ENCODE measurements at places on chromosomes 16 and 17.

DNA sequence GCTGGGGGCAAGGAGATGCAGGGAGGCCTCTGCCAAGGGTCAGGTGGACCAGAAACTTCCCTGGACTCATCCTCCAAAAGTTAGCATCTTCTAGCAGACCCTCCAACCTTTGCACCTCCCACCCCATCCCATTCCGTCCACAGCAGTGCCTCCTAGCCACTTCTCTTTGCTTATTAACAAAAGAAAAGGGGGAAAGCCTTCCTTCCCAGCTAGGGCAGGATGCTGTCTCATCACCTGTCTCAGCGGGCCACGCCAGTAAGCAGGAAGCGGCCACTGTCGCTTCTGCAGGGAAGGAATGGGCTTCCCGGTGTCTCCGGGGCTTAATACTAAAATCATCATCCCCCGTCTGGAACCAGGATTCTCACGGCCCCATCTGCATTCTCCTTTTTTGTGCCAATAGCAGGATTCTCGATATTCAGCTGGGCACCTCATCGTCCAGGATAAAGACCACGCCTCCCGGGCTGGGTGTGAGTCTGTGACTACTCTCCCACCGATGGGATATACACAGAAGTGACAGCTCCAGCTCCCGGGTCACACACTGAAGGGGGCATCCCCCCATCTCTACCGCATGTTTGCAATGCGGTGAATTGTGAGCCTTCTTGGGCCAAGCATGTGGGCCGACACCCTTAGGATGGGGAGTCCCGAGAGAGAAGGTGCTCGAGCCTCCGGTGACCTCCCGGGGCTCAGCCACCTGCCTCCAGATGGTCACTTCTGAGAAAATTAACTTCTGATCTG is 15.5 kb upstream of the RBFOX3 start:
- no peak for DNase-seq

DNA sequence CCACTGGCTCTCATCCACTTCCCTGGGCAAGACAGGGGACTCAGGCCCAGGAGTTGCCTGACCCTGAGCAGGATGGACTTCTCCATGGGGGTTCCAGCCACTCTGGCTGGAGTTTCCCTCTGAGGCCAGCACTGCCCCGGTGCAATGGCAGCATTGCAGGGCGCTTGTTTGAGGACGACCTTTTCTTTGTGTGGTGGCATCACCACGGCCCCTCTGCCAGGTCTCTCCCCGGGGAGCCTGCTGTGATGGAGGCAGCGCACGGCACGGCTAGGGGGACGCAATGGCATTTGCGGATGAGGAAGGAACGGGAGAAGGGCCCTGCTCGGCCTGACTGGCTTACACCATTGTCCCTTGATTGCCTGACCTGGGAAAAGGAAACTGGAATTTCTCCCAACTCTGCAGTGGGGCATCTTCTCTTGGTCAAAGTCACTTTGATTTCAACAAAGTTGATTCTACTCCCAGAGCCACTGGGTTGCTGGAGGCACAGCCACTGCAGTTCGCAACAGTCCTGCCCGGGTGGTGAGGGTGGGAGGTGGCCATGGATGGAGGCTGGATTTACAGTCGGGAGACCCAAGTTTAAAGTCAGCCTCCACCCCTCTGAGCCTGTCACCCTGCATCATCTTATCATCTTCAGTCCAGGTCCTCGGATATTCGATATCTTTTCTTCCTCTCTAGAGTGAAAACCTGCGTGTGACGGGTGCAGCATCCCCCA is 82.9 kb upstream of the ZNF469 start:
- DNase-seq: no peak

GRCh38 chr17:61415374-61416210 is 15.9 kb downstream of the TBX2 start:
- no peak for DNase-seq

- no peak for DNase-seq
Measured at GRCh38 chr17:14461227-14461548, 160.3 kb downstream of the HS3ST3B1 start.

DNA sequence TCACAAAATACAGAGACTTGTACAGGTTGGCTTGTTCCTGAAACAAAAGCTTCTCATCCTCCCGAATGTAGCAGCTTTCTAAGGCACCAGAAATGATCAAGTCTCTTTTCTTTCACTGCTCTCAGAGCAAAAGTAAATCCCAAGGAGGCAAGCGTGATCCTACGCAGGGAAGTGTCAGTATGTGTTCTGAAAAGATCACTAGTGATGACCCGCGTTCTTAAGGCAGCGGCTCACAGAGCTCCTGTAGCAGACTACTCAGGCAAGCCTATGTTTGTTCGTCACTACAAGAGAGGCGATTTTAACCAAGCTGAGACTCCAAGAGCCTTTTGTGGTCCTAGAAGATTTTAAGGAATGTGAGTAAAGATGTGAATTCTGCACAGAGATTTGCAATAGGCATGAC is 34.5 kb downstream of the WIPI1 start:
- DNase-seq: no peak

DNA sequence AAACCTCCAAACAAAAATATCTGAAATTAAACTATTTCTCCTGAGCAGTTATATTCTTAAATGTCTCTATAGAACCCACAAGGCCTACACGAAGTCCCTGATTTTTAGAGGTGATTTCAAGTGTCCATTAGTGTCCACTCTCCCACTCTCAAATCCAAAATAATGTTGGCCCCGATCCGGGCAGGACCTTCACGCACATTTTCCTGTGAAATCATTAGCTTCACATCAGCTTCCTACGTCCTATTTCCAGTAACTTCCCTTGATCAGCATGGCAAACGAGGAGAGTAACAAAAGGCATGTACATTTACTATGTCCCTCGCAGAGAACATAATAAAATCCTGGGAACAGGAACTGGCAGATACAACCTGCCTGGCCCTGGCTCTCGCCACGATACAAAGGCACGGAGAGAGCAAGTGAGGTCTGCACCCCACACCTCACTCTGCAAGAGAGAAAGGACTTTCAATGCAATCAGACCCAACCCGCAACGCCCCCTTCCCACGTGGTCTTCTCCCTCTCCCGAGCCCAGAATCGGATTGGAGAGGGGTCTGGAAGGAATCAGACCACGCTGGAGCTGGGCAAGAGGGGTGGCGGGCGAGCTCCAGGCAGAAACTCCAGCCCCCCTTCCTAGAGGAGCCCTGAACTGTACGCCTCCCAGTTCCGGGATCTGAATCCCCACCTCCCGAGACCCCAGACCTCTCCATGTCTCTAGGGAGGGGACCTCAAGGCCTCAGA is 17.5 kb upstream of the C17orf78 start:
- DNase-seq: peak; percentile 65

DNA sequence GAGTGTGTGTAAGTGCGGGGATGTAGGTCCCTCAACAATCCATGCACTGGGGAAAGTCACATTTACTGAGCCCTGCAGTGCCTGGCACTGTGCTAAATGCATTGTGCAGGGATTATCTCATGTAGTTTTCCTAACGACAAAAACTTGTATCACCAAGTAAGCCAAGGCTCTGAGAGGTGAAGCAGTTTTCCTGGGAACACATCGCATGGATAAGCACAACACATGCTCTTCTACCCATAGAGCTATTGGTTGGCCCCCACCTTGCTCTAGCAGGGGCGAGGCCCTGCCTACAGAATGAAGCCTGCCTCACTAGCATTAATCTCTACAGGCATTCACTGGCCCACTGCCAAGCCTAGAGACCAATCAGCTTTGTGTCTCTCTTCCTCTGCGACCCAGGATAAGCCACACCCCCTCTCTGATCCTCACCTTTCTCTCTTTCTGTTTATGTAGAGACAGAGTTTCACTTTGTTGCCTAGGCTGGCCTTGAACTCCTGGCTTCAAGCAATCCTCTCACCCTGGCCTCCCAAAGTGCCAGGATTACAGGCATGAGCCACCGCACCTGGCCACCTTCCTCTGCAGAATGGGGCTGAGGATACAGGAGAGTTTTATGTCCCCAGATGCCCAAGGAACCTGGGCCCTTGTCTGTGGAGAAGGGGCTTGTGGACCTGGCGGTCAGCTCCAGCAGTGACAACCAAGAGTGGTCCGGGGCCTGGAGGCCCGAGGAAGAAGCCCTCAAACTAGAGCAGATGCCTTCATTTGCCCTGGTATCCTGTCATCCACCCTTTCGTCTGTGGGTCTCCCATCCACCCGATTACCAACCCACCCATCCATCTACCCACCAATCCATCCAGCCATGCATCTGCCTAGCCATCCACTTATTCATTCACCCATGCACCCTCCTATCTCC is 12.8 kb downstream of the CDH16 start:
- peak; percentile 79 for DNase-seq

DNA sequence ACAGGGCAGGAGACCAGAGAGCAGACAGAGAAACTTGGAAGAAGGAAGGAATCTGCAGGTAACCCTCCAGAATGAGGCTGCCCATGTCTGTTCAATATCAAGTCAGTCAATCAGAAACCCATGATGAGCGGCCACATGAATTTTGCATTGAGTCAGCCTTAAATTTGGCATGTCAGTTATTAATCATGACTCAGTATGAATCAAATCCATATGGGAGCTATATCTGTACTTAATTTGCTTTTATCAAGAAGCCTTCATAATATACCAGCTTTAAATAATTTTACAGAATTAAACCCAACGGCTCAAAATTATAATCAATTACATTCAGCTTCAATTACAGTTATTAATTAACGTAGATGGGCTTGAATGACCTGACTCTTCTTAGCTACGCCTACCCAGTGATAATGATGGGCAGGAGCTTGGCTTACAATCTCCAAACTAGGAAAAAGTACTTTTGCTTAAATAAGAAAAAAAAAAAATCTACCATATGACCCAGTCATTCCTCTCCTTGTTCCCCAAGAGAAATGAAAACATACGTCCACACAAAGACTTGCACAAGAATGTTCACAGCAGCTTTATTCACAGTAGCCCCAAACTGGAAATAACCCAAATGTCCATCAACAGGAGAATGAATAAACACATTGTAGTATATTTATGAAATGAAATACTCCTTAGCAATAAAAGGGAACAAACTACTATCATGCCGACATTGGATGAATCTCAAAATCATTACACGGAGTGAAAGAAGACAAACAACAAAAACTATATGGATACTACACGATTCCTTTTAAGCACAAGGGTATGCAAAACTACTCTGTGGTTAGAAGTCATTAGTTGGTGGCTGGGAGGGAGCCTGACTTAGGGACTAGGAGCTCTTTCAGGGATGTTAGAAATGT is 48.6 kb downstream of the SLC39A11 start:
- DNase-seq: no peak

- DNase-seq: no peak
Measured at GRCh38 chr16:51149721-51150164, 1.3 kb downstream of the SALL1 start.

GRCh38 chr16:66271074-66272060 is 95.1 kb upstream of the CDH5 start:
- no peak for DNase-seq

DNA sequence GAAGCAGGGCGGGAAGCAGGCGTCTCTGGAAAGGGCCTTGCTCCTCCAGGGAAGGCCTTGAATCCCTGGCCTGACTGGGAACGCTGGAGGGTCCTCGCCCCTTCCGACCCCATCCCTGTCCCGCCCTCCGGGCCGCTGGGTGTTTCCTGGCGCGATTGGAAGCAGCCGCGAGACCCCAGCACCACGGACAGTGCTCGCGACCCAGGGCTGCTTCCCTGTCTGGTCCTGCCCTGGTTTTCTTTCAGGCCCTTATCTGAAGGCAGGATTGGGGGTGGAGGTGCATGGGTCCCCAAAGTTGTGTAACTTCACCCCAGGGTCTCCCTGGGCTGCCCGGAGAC is 2.1 kb downstream of the MGAT5B start:
- DNase-seq: no peak

GRCh38 chr16:72199761-72200337 is 27.9 kb upstream of the PMFBP1 start:
- no peak for DNase-seq

DNA sequence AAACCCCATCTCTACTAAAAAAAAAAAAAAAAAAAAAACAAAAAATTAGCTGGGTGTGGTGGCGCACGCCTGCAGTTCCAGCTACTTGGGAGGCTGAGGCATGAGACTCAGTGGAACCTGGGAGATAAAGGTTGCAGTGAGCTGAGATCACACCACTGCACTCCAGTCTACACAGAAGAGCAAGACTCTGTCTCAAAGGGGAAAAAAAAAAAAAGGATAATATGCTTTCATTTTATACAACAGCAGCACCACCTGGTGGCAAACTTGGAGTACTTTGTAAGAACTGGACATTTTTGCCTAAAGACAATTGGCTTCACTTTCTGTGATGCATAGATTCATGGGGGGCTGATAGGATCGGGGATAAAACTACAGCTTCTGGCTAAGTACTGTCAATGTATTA is 8.5 kb downstream of the CHTF8 start:
- DNase-seq: peak; percentile 64

DNA sequence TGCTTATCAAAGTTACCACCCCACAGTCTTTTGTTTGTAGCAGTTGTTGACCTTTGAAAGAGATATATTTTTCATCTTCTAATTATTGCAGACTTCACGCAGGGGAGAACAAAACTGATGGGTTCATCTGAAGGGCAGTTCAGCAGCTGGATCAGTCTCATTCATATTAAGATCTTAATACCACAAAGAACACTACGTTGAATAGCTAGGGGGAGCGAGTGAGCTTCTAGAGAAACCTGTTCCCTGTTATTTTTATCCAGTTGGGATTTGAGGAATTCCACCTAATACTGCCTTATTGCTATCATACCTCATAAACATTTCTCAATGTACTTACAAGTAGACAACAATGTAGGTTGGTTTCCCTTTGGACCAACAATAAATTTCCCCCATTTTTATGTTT is 306.1 kb upstream of the KIF2B start:
- no peak for DNase-seq

DNA sequence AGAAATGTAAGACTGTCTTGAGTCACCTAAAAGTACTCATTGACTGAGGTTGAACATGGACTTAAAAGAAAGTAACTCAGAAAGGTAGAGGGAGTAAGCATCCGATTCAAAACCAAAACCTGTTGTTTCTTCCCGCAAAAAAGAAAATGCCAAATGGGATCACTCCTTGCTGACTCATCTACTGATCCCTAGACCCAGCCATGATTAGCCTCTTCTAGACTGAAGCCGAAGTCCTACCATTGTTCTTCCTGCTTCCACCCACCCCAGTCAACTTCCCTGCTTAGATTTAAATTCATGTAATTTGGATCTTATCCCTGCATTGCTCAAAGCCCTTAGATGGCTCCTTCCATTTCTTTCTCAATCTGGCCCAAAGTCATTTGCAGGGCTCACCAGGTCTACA is 760.5 kb upstream of the SOX9 start:
- DNase-seq: no peak

GRCh38 chr17:17871913-17872312 is 35.1 kb upstream of the SREBF1 start:
- no peak for DNase-seq

- DNase-seq: no peak
Measured at GRCh38 chr16:72530434-72530833, 358.5 kb upstream of the PMFBP1 start.

GRCh38 chr16:2713523-2713922 is 6.5 kb downstream of the PRSS27 start:
- DNase-seq: no peak

- no peak for DNase-seq
Measured at GRCh38 chr16:77592021-77592420, 130.3 kb upstream of the NUDT7 start.

DNA sequence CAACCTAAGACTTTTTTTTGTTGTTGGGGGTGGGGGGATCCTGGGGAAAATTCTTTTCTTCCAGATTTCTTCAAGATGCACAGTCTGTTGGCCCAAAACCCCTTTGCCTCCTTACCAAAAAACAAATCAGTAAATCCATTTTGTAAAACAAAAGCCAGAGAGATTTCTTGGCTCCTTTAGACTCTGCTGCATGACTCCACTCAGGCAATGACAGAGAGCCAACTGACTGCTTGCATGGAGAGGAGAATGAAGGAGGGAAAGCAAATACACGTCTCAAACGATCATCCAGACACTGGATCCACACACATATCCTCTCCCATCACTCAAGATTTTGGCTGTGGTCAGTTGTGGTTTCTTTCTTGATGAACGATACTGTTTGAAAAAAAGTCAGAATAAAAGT is 13.8 kb downstream of the COPRS start:
- DNase-seq: no peak

Data from HuH-7 (cell line).